Fibroblast of skin of left biceps (primary cell): ENCODE measurements at places on chromosomes 12 and 14.
A peak's percentile ranks its signal among the peaks of the same experiment; 100 is the strongest.

DNA sequence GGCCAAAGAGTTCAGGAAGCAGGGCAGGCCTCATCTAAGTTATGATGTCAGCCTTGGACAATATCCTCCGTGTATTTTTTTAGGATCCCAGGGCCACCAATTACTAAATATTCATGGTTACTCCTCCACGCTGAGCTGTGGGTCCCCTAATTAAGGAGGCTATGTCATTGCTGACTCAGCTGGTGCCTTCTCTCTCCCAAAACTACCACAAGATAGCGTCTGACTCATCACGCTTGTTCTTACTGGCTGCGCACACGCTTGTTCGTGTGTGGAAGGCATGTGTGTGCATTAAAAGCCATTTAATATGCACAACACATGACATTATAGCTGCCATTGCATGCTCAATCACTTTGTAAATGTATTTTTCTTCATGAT lies 78.3 kb downstream of the GSC start:
- peak; percentile 28 for DNase-seq

- no peak for DNase-seq
These were observed 122.0 kb upstream of the HIF1A start for GRCh38 chr14:61573321-61573720.

DNA sequence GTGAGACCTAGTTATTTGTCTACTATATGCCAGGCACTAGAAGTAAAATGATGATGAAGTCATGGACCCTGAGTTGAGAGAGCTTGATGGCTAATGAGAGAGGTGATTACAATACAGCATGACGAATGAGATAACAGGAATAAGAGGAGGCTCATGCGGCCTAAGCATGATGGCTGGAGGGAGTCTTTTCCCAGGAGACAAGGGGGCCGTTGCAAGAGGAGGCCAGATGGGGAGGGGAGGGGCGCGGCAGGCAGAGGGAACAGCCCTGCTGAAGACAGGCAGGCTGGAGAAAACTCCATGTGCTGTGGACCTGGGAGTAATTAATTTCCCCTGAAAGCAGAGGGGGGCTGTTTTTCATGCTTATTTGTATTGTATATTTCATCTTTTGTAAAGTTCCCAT lies 144.7 kb upstream of the RFLNA start:
- DNase-seq: no peak

- no peak for DNase-seq
These were observed 76.5 kb downstream of the TMEM132D start for GRCh38 chr12:129827102-129827865.

DNA sequence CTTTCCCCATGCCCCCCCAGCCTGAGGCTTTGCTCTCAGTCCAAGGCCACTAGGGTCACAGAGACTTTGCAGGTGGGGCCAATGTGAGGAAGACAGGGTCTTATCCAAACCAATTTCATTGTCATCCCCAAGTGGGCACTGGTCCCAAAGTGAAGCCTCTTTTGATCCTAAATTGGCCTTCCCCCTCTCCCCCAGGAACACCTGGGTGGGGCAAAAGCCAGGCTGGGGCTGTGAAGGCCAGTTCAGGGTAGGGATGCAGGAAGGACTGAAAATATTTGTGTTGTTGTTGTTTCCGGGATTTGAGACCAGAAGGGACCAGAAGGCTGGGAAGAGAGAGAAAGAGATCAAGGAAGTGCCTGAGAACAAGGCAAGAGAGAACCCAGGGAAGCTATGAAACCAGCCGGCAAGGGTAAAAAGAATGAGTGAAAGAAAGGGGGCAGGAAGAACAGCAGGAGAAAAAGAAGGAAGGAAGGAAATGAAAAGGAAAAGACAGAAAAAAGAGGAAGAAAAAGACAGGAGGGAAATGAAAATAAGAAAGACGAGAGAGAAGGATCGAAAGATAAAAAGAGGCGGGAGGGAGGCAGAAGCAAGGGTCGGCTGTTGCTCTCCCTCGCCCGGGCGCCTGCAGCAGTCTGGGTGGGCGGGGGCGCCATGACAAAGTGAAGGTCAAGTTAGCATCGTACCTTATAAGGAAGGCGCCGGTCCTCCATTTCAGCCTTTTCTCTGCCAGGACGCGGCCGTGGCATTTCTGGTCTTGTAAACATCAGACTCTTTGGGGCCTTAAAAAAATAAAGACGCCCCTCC lies 7.4 kb upstream of the HOXC11 start:
- no peak for DNase-seq

DNA sequence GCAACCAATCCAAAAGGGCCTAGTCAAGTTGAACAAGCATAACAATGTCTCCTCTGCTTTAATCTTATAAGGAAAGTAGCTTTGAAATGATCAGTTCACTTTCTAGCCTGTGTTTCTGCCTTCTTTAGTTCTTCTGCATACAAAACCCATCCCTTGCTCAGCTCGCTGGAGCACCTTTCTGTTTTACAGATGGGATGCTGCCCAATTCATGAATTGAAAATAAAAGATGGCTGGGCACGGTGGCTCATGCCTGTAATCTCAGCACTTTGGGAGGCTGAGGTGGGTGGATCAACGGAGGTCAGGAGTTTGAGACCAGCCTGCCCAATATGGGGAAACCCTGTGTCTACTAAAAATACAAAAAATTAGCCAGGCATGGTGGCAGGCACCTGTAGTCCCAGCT lies 4.5 kb upstream of the RFC5 start:
- no peak for DNase-seq

DNA sequence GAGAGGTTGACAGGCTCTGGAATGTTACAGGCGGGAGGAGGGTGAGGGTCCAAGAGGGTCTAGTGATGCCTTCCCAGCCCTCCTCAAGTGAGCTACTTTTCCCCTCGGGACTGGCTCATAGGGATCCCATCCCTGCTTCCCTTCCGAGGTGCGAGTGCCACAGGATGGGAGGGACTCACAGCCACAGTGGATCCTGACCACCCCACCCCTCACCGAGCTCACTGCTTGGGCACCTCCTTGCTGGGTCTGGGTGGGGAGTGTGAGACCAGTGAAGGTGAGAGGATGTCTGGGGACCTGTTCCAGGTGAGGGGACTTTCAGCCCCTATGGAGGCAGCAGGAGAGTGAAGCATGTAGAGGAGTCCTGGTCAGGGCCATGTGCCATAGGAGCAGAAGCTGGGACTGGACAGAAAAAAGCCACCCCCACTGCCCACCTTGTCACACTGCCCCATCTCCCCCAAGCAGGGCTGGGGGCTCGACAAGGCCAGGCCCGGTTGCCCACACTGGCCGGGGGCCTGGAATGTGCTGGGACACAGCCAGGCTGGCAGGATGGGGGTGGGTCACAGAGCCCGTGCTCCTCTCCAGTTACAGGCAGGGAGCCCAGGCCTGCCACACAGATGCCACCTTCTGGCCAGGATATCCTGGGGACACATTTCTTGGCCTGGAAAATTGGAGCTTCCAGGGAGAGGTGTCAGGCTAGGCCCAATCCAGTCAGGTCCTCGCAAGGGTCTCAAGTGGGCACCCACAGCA lies 1.7 kb upstream of the TNS2 start:
- no peak for DNase-seq

DNA sequence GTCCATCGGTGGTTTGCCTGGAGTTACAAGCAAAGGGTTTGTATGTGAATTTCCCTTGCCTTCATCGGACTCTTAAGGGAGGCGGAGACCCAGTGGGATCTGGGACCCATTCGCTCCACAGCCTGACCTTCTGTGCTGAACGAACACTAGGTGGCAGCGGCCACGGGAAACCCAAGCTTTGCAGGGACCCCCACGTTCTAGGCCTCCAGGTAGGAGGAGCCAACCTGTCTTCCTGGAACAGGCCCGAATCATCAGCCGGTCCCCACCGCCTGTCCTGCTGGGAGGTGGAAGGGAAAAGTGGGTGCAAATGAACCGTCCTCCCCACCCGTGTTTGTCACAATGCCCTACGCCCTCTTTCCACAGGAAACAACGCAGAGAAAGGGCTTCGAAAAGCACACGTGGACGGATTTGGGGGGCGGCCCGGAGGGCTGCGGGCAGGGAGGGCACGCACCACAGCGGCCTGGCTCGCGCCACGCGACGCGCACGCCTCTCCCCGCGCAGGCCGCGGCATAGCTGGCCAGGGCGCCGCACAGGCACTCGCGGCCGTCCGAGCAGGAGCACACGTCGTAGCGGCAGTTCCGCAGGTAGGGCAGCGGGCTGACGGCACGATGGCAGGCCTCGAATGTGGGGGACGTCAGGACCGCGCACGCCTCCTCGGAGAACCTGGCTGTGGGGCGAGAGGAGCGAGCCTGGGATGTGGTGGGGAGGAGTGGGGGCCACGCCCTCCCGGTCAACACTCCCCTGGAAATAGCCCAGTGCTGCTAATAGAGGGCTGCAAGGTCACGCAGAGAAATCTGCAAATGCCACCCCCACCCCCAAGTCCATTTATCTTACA lies 67.8 kb downstream of the VWF start:
- DNase-seq: no peak

DNA sequence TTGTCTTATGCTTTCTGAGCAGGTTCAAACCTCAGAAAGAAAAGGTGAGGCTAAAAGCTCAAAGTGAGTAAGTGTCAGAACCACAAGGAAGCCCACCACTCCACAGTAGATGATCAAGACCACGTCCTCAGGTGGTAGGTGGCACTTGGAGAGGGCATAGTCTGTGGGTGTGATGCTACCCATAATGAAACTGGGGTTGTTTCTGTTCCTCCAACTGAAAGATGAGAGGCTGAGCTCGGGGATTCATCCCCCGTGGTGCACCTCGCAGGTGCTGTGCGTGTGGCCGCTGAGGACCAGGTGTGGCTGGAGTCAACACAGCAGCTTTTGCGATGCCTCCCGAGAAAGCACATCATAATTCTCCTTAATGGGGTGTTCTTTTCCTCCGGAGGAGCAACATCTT lies 285.7 kb downstream of the TTC8 start:
- no peak for DNase-seq

GRCh38 chr14:74547331-74547927 lies 53.9 kb downstream of the ISCA2 start:
- no peak for DNase-seq

GRCh38 chr14:100375963-100376735 lies 53.0 kb downstream of the SLC25A47 start:
- peak; percentile 90 for DNase-seq

- DNase-seq: no peak
These were observed 233.8 kb upstream of the SEL1L start for GRCh38 chr14:81767266-81767995.

DNA sequence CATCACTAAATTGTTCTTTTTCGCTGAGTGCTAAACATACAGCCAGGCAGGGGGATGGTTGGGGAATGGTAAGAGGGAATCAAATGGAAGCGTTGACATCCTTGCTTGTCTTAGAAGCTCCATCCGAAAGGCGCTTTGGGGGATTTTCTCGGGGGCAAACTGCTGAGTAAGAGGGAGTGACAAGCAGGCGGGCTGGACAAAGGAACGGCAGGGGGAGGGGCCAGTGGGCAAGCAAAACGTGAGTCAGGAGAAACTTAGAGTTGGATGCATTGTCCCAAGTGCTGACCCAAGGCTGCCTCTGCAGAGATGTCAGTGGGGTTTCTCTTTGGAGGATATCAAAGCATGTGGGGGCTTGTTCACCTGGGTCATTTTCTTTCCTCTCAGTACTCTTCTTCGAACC lies 480.5 kb downstream of the VRK1 start:
- DNase-seq: no peak

DNA sequence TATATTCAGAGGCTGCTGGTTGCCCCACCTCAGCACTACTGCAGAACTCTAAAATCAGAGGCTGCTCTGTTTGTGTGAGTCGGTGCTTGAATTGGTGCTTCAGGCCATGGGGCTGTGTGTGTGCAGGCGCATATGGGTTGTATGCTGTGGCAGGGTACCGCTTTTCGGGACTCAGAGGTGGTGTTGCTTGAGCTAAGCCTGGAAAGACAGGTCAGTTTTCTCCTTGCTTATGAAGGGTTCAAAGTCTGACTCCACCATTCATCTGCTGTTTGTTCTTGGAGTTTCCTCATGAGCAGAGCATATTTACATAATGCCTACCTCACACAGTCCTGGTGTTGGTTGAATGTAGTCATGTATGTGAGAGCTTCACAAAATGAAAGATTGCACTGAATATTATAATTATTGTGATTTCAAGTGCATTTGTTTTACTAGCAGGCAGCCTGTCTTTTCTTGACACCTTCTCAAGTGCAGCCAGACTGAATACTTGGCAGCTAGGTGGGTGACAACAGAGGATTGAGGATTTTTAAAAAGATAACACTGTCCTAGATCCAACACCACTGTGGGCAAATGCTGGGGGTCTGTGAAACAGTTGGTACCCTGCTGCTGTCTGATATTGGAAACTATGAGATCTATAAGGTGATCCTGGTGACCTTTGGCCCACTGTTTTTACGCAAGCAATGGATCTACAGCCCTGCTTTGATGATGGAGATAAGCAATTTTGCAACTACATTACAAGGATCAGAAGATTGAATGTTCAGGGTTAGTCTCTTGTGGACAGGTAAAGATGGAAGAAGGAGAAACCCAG lies 1.0 kb upstream of the ANG start:
- no peak for DNase-seq

DNA sequence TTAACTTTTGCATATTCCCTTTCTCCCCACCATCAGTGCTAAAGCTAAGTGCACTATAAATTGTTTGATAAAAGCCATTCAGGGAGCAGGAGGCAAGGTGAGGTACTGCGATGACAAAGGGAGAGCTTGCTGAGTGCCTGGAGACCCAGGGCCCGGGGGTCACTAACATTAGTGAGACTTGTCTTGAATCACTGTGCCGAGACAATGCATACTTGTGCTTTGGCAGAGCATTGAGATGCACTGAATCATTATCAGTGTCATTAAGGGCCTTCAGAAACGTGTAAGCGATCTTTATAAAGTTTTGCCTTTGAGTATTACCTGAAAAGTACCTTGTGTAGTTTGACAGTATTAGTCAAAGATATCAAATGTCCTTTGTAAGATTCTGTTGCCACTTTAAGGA lies 447.5 kb downstream of the PCNX1 start:
- DNase-seq: no peak

- no peak for DNase-seq
These were observed 33.4 kb upstream of the IGF1 start for GRCh38 chr12:102513739-102514138.

GRCh38 chr14:99391671-99392070 lies 89.0 kb downstream of the SETD3 start:
- DNase-seq: peak; percentile 19

- no peak for DNase-seq
These were observed 112.3 kb downstream of the ZFP36L1 start for GRCh38 chr14:68680541-68681051.

GRCh38 chr12:113276306-113276705 lies 55.0 kb downstream of the TPCN1 start:
- no peak for DNase-seq

GRCh38 chr12:14691560-14691959 lies 4.8 kb downstream of the GUCY2C start:
- no peak for DNase-seq

- DNase-seq: no peak
These were observed 16.0 kb upstream of the ACTR6 start for GRCh38 chr12:100184549-100185145.

GRCh38 chr14:44339231-44339630 lies 167.9 kb downstream of the FSCB start:
- DNase-seq: no peak

- no peak for DNase-seq
These were observed 40.4 kb downstream of the TMCC3 start for GRCh38 chr12:94609917-94610443.
